ENCODE measurements at places on chromosomes 7 and 10. TPM values are rescaled to one million over a fixed set of nuclear protein-coding genes. Genes with fewer than 3 reads are reported as not detected.

Gene RBM17
- total RNA-seq, result 52.1 TPM

Gene PAPOLB
- total RNA-seq, result 1.8 TPM

Gene MYO1G
- 0.46 TPM for total RNA-seq

Gene OR2A42
- under 0.01 TPM for total RNA-seq

Gene FZD1
- 10.8 TPM for total RNA-seq

Gene ACBD7
- 54.2 TPM for total RNA-seq

Gene STK31
- 3.2 TPM for total RNA-seq

Gene CYP2C19
- total RNA-seq, result not detected

Gene GAD2
- total RNA-seq, result 40.1 TPM

Gene ANK3
- total RNA-seq, result 291 TPM

Gene PRSS37
- not detected for total RNA-seq
